Epithelial cell of proximal tubule (primary cell): ENCODE measurements at places on chromosomes 16 and 17. TPM values are rescaled to one million over a fixed set of nuclear protein-coding genes. Genes with fewer than 3 reads are reported as not detected.

The KCNH6 gene
- total RNA-seq: not detected in 2 replicates

The CDC42EP4 gene
- 46.8 and 115 TPM in 2 replicates for total RNA-seq

The NOD2 gene
- total RNA-seq: 0.07 and 0.12 TPM in 2 replicates

The SPDYE4 gene
- not detected in 2 replicates for total RNA-seq

DNA sequence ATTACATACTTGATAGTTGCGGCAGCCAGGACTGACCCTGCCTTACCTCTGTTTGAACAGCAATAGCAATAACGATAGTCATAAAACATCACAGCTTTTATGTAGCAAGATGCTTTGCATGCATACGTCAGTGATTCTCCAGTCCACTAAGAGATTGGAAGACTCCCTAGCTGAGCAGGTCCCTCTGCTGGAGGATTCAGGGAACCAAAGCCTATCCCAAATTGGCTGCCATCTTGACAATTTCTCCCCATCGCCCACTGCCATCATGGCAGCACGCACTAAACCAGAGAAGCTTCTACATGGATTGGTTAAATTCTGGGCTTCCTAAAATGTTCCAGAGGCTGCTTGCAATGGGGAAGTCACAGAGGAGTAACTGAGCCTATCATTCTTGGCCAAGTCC lies 360.6 kb upstream of the XYLT1 start:
- no peak for DNase-seq

DNA sequence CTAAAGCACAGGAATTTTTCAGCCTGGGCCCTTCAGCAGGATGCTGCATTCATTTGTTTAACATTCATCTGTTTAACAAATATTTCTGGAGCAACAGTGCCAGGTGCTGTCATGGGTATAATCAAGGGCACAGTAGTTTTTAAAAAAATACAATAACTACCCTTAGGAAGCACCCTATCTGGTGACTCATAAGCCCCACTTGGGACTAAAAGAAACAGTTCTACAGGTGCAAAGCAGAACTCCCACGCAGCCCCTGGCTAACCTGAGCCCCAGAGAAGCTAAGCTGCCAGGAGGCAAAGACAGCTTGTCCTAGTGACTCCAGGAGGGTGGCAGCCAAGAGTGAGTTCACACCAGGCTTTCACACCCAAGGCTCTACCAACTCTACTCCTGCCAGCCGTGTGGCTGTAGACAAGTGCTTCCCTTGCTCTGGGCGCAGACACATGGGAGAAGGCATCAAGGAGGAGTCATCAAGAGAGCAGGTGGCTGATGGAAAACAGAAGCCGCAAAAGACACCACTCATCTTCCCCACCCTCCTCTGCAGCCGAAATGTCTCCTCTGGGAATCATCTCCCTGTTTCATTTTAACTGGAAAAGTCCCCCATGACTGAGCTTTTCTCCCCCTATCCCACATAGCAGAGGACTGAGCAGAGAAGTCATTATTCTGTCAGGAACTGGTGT lies 14.4 kb downstream of the CUEDC1 start:
- no peak for DNase-seq

- DNase-seq: no peak
Measured at GRCh38 chr17:48048384-48049126, 396 bp downstream of the NFE2L1 start.

- no peak for DNase-seq
Measured at GRCh38 chr17:2655546-2655945, 56.0 kb downstream of the CLUH start.

GRCh38 chr16:87840271-87840978 lies 28.9 kb downstream of the SLC7A5 start:
- DNase-seq: no peak
